ENCODE measurements at places on chromosomes 6 and 20.

- no peak for DNase-seq
Measured at GRCh38 chr6:150255840-150256239, 113.0 kb upstream of the IYD start.

- no peak for DNase-seq
Measured at GRCh38 chr20:38386004-38386403, 39.7 kb downstream of the LBP start.

- DNase-seq: no peak
Measured at GRCh38 chr6:31349301-31349700, 7.7 kb downstream of the HLA-B start.

- DNase-seq: no peak
Measured at GRCh38 chr20:14860410-14860814, 523.0 kb upstream of the FLRT3 start.

GRCh38 chr6:13946506-13946905, 21.8 kb downstream of the RNF182 start:
- no peak for DNase-seq

GRCh38 chr6:110710115-110710514, 105.2 kb downstream of the CDK19 start:
- no peak for DNase-seq

- no peak for DNase-seq
Measured at GRCh38 chr20:52419205-52419604, 227.6 kb upstream of the ZFP64 start.

GRCh38 chr6:137927777-137928218, 60.7 kb downstream of the TNFAIP3 start:
- DNase-seq: no peak

DNA sequence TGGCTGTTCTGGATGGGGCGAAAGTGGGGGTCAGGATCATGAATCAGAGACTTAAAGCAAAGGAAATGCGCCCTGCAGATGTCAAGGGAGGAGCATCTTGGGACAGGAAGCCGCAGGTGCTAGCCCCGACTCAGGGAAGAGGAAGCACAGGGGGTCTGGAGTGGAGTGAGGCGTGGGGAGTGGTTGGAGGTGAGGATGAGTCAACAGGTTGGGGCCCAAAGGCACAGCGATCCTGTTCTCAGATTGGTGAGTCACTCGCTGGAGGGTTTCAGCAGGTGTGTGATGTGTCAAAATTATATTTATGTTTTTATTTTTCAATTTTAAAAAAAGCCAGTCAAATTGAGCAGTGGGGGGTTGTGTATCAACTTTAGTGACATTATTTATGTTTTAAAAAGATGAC, 19.0 kb downstream of the PACSIN1 start:
- no peak for DNase-seq

DNA sequence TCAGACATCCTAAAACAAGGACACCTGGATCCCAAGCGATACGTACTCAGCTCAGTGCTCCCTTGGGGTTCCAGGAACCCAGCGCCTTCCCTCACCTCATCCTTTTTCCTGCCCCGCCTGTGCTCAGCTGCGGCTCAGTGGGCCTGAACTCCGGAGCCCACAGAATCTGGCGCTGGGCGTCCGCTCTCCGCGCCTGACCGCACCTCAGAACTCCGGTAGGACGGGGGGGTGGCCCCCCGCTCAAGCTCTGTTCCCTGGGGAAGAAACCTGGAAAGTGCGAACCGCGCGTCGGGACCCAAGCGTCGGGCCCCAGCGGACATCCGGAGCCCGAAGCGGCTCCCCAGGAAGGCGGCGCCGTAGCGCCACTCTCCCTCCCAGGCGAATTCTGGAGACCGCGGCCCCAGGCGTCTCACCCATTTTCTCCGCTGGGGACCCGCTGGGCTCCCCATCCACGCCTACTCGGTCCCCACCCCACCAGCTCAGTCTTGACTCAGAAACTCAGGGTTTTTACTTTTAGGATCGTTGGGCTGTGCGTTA, 336 bp upstream of the LY6G5C start:
- no peak for DNase-seq

DNA sequence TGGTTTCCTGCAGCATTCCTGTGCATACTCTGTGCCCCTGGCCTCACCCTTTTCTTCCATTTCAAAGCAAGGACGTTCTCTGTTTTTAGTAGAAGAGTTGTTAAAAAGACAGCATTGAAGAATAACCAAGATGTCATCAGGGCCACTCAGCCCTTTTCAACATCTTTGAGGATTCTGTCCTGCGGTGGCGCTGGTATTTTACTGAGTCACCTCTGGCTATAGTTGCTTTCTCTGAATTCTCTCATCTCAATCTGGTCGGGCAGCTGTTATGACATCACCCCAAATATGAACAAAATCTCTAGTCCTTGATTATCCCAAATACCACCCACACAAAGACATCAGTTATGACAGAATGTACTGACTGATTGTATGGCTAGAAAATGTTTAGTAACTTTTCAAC, 204.2 kb downstream of the GRIK2 start:
- no peak for DNase-seq

DNA sequence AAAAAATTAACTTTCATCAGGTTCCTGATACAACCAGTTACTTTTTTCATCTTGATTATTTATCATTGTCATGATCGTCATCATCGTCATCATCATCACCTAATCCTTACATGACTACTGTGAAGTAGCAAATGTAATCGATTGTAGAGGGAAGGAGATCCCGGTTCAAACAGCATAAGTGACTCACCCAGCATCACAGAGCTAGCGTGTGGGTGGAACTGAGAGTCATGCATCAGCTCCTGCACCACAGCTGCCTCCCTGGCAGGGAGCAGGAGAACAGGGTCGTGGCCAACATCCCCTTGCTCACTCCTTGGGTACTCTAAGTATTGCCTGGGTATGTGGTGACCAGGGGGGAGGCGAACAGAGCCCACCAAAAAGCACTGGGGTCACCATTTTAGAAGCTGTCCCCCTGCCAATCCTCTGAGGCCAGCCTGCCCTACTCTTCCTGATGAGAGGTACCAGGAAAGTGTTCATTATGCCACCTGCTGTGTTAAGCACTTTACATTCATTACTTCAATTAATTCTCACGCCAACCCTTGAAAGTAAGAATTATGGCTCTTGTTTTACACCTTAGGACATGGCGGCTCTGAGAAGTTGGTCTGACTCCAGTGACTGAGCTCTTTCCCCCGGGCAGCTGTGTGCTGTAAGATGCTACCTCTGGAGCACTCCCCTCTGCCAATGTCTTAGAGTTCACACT, 425.2 kb downstream of the CD83 start:
- DNase-seq: no peak

- DNase-seq: no peak
Measured at GRCh38 chr20:52494244-52494643, 302.7 kb upstream of the ZFP64 start.

DNA sequence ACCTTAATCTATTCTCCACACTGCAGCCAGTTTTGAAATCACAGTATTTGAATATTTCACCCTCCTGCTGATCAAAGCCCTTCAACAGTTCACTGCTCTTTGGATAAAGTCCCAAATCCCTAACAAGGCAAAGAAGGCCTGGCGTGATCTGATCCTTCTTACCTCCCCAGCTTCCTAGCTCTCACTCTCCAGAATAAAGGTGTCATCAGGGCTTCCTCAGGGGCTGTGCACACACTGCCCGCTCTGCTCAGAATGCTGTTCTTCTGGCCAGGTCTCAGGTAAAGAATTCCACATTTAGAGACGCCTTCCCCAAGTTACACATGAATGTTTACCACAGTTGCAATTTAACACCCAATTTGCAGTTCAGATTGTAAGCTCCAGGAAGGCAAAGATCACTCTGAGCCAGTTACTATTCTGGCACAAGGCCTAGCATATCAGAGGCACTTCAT, 58.9 kb upstream of the MCM9 start:
- DNase-seq: no peak
